Stimulated activated CD4-positive, alpha-beta T cell treated with anti-CD3 and anti-CD28 coated beads, Interleukin-1b, Interleukin-23, amount 100 ng/mL, for 1 hour (primary cell): ENCODE measurements at places on chromosomes 11 and 22.

- no peak for DNase-seq
Observed at GRCh38 chr11:79078999-79079398, 361.8 kb downstream of the TENM4 start.

- no peak for DNase-seq
Observed at GRCh38 chr22:22855617-22856308, 31.9 kb upstream of the IGLL5 start.

DNA sequence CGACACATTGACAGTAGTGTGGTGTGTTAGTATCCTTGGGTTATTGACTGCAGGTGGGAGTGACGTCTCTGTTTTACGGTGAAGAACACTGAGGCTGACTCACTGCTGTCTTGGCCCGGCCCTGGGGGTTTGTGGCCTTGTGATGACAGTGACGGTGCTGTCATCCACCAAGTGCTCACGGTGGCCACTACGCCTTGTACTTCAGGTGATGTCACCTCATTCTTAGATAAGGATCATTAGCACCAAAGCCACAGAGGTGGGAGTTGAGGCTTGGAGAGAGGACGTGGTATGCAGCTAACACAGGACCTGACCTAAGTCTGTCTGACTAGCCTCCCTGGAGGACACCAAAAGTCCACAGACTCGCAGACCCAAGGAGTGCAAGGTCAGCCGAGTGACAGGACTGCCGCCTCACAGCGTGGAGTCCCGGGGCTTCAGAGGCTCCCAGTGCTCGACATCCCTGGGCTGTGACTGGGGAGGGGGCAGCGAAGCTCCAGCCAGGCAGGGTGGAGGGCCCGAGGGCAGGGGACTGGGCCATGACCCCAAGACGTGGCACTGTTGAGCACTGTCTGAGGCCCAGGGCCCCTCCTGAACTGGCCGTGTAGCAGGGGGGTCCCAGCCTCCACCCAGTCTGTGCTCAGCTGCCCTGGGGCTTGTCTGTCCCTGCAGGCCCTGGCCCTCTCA is 56.5 kb downstream of the NAT10 start:
- no peak for DNase-seq

- no peak for DNase-seq
Observed at GRCh38 chr11:107860688-107861087, 2.1 kb upstream of the SLC35F2 start.

GRCh38 chr11:100619484-100619883 is 67.6 kb upstream of the ARHGAP42 start:
- DNase-seq, result no peak

DNA sequence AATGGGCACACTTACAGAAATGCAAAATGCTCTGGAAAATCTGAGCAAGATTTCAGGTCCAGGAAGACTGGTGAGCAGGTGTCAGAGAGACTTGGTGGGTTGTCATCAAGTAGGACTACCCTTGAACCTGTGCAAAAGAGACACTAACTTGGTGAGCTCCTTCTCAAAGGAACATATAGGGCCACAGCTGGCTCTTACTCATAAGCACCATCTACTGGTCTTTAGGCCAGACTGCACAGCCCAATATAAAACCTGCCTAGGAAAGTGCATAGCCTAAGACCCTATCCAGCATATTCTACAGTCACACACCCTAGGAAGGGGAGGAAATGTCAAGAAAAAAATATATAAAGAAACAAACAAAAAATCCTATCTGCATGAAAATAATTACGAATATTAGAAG is 18.2 kb upstream of the OR10W1 start:
- DNase-seq, result no peak

DNA sequence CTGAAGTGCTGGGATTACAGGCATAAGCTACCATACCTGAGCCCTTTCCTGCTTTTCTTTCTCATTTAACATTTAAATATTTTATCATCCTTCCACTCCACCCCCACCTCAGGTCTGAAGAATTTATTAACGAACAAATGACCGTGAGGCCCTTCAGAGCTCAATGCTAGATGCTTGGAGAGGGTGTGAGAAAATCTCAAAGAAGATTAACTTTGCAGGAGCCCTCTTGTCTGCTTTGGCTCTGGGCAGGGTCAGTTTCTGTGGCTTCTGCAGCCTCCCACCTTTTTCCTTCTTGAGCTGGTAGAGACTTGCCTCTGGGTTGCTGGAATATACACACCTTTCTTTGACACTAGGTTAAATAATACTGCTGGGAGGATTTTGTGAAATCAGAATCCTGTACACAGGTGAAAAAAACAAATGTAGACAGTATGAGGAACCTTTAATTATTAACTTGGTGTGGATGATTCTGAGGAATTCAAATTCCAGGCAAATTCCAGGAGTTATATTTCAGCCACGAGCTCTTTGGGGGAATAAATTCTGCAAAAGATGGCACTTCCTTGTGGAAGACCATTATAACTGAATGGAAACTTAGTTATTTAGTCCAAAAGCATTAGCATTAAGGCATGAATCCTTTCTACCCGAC is 3.4 kb upstream of the ZBTB44 start:
- no peak for DNase-seq

DNA sequence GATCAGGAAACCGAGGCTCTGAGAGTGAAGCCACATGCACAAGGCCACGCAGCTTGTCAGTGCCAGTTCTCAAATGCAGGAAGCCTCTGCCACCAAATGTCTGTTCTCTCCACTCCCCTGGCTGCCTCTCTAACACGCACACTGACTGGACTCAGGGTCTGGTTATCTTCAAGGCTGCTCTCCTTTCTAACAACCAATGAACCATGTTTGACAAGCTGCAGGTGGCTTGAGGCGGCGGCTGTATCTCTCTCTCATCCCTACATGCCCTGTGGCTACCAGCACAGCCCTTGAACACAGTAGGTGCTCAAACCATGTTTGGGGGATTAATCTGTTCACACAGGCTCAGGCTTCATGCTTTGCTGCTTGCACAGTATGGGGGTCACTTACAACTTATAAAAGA is 23.7 kb downstream of the MFNG start:
- DNase-seq, result no peak

DNA sequence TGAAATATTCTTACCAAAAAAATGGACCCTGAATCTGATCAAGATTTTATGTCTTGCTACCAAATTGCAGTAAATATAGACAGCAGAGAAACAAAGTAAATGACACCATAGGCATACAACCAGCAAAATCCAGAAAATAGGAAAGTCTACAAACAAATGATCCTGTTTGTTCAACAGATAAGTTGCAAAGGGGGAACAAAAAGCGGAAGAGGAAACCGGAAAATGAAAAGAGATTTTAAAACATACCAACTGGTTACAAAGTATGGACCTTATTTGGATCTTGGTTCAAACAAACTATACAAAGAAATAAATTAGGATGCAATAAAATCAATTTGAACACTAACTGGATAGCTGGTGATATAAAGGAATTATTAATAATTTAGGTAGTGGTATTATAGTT is 92.0 kb downstream of the TMPRSS5 start:
- DNase-seq, result no peak

GRCh38 chr11:65779919-65780769 is 632 bp downstream of the AP5B1 start:
- DNase-seq, result peak; percentile 61

DNA sequence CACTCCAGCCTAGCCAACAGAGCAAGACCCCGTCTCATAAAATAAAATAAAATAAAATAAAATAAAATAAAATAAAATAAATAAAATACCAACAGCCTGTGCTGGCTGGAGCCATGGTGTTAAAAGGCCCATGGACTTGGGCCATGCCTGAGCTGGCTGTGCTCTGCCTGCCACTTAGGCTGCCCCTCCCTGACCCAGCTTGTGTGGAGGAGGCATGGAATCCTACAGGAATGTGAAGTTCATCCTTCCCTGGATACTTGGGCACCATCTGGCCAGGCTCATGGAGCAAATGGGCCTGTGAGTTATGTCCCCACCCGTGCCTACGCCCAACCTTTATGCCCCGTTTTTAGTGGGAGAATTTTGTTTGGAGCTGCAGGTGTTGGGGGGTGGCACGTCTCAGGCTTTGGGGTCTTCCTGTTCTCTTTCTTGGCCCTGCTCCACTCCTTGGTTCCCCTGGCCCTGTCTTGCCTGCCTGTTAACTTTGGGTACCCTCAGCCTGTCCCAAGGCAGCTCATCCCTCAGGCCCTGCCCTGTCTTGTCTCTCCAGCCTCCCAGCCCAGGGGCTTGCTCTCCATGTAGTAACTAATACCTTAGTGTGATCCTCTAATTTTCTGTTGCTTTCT is 51.3 kb downstream of the BCR start:
- no peak for DNase-seq

DNA sequence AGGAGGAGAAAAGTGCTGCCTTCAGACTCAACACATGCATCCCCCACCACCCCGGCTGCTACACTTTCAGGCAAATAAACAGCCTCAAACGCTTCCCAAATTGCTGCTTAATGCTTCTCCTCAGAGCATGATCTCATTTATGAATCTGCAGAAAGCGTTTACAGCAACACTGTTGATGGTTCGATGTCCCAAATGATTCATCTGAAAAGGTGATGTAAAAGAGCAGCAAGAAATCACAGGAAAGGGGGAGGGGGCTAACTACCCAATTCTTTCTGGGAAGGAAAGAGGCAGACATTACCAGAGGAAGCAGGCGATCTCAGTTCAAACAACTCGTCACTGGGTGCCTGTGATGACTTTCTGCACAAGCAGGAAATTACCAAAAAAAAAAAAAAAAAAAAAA is 119.6 kb downstream of the TENM4 start:
- no peak for DNase-seq

DNA sequence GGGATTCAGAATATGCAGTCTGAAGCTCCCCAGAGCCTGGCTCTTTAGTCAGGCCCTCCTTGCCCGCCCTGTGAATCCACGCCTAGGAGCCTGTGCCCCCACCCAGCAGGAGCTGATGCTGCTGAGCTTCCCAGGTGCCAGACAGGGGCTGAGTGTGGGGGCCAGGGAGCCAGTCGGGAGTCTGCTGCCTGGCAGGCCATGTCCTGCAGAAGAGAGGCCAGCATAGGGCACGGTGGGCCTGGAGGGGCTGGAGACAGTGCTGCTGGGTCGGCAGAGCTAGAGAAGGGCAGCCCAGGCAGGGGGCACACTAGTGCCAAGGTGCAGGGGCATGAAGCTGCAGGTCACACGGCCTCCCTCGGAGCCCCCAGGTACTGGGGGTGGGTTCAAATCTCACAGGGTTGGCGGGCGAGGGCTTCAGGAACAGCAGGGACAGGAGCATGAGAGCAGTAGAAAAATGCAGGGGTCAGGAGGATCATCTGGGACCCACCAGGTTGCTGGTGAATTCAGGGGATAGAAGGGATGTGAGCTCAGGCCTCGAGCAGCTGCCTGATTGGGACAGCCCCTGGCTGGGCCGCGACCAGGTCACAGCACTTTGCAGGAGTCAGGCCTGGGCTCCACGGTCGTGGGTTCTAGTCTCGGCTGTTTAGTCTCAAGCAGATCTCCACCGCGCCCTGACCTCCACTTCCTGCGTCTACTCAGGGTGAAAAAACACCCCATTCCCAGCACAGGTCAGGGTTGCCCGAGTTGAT is 4.1 kb upstream of the SEPTIN5 start:
- DNase-seq, result no peak

DNA sequence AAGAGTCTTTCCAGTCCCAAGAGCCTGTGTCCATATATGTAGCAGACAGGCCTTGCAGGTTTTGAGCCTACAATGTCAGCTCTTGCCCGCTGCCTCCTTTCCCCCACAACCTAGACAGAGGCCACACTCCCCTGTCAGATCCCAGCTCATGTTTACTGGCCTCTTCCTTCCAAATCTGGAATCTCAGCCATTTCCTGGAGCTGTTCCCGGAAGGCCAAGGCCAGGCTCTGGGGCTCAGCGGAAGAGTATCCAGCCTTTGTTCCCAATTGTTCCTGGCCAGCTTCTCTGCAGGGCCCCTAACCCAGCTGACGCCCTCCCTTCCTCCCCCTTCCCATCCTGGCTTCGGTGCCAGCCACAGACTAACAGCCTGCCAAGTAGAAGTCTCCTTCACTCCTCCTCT is 1.0 kb upstream of the ROBO4 start:
- DNase-seq, result no peak

DNA sequence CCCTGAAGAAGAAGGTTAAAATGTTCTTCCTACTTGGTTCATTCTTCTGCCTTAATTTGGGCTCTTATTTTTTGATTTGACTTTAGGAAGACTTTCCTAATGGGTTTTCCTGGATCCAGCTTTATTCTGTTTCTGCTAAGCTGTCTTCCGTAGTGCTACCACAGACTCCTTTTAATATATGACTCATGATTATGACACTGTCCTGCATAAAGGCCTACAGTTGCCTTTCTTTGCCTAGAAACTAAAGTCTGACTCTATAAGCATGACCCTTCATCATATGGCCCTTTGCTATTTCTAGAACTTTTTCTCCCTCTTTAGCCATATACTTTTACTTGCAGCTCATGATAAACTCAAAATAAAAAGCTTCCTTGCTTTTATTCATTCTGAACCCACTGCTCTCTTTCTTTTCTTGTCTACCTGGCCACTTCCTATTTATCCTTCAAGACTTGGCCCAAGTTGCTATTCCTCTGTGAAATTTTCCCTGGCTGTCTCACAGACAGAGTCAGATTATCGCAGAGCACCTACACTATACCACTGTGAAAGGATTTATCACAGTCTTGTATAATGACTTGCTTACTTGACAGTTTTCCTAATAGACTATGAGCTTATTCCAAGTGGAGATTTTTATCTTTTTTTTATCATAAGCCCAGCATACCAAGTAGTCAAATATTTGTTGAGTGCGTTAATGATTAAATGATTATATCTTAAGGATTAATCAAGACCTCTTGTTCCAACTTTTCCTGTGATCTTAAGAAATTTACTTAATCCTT is 24.7 kb downstream of the TBCEL start:
- DNase-seq, result no peak

DNA sequence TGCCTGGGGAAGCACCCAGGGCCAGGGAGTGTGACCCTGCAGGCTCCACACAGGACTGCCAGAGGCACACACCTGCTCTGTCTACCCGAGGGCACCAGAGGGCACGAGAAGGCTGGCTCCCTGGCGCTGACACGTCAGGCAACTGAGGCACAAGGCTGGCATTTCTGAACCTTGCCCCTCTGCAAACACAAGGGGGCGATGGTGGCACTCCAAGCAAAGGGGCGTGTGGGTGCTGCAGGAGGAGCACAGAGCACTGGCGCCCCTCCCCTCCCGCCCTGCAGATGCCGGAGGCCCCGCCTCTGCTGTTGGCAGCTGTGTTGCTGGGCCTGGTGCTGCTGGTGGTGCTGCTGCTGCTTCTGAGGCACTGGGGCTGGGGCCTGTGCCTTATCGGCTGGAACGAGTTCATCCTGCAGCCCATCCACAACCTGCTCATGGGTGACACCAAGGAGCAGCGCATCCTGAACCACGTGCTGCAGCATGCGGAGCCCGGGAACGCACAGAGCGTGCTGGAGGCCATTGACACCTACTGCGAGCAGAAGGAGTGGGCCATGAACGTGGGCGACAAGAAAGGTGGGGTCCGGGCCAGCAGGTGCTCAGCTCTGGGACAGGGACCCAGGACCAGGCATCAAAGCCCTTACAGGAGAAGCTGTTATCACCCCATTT is 20.8 kb upstream of the TXNRD2 start:
- DNase-seq, result no peak

GRCh38 chr22:47032956-47033647 is 270.7 kb downstream of the TBC1D22A start:
- DNase-seq, result no peak
